ENCODE measurements at places on chromosomes 13 and 19. TPM values are rescaled to one million over a fixed set of nuclear protein-coding genes. Genes with fewer than 3 reads are reported as not detected.

GRCh38 chr13:97914540-97914939 lies 38.9 kb upstream of the IPO5 start:
- H3K4me3 ChIP-seq, result no peak overlapping the region
- peaks cover 6% of the 10 kb centered on the region for H3K27me3 ChIP-seq
- no peaks in the 10 kb centered on the region for H3K36me3 ChIP-seq

DNA sequence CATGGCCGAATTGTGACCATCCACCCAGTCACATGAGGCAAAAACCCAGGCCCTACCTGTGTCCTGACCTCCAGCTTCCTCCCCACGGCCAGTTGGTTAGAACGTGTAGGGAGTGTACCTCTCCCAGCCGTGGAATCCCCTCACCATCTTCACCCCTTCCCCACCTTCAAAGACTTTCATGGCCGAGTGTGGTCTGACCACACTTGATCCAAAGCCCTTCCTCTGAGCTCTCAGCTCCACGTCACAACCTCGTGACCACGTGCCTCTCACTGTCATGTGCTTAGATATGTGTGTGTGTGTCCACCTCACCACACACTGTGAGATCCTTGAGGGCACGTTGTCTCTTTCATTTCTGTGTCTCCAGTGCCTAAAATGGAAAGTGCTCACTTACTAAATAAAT lies 48.6 kb upstream of the UBE2L5 start:
- peak overlapping the region; percentile 67 for H3K4me3 ChIP-seq
- H3K4me1 ChIP-seq, result peaks cover 93% of the 10 kb centered on the region

KLK1 gene
- 0.59 TPM for total RNA-seq

GPR183 gene
- total RNA-seq, result 47.1 TPM

GCDH gene
- total RNA-seq, result 33.6 TPM

SMAD9 gene
- not detected for total RNA-seq

PLPP2 gene
- total RNA-seq, result 0.67 TPM

C19orf73 gene
- total RNA-seq, result 1.4 TPM

TJP3 gene
- total RNA-seq, result 3.1 TPM
